ENCODE measurements at places on chromosomes 6 and 20. TPM values are rescaled to one million over a fixed set of nuclear protein-coding genes. Genes with fewer than 3 reads are reported as not detected.
A peak's percentile ranks its signal among the peaks of the same experiment; 100 is the strongest.

- no peak for DNase-seq
- H3K36me3 ChIP-seq: no peaks in the 10 kb centered on the region
- peaks cover 11% of the 10 kb centered on the region for H3K4me1 ChIP-seq
- no peaks in the 10 kb centered on the region for H3K27me3 ChIP-seq
- H3K27ac ChIP-seq: no peak overlapping the region
Measured at GRCh38 chr6:127299522-127300240, 33.0 kb downstream of the RNF146 start.

DNA sequence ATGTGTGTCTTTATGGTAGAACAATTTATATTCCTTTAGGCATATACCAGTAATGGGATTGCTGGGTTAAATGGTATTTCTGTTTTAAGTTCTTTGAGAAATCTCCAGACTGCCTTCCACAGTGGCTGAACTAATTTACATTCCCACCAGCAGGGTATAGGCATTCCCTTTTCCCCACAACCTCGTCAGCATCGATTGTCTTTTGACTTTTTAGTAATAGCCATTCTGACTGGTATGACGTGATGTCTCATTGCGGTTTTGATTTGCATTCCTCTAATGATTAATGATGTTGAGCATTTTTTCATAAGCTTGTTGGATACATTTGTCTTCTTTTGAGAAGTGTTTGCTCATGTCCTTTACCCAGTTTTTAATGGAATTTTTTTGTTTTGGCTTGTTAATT lies 5.3 kb upstream of the TASP1 start:
- H3K4me3 ChIP-seq: no peak overlapping the region
- no peak overlapping the region for H3K27ac ChIP-seq
- no peak for DNase-seq

GRCh38 chr6:113813142-113813541 lies 44.0 kb upstream of the MARCKS start:
- peak overlapping the region; percentile 32 for H3K27ac ChIP-seq
- H3K36me3 ChIP-seq: no peaks in the 10 kb centered on the region
- no peaks in the 10 kb centered on the region for H3K27me3 ChIP-seq
- H3K4me1 ChIP-seq: peaks cover 14% of the 10 kb centered on the region
- no peak overlapping the region for H3K4me3 ChIP-seq

DNA sequence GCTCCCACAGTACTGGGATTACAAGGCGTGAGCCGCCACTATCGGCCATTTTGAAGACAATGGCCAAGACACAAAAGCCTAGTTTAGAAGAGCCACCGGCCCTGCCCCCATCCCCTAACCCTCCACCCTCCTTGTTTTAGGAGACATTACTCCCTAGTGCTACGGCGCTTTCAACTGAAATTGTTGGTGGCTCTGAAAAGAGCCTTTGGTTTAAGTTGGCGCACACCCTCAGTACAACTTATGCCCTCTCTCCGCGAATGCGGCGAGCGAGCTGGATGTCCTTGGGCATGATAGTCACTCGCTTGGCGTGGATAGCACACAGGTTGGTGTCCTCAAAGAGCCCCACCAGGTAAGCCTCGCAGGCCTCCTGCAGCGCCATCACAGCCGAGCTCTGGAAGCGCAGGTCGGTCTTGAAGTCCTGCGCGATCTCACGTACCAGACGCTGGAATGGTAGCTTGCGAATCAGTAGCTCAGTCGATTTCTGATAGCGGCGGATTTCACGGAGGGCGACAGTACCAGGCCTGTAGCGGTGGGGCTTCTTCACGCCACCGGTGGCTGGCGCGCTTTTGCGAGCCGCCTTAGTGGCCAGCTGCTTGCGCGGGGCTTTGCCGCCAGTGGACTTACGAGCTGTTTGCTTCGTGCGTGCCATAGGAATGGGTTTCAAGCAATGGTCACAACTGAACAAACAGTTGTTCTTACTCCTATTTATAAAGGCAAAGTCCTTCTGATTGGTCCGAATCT lies 114.9 kb upstream of the BTN3A2 start:
- no peaks in the 10 kb centered on the region for H3K27me3 ChIP-seq
- DNase-seq: peak; percentile 71
- no peaks in the 10 kb centered on the region for H3K36me3 ChIP-seq
- peak overlapping the region; percentile 97 for H3K4me3 ChIP-seq

- H3K36me3 ChIP-seq: no peaks in the 10 kb centered on the region
- H3K27me3 ChIP-seq: peaks cover 52% of the 10 kb centered on the region
- no peak for DNase-seq
- H3K27ac ChIP-seq: no peak overlapping the region
- H3K4me3 ChIP-seq: no peak overlapping the region
- no peaks in the 10 kb centered on the region for H3K4me1 ChIP-seq
Measured at GRCh38 chr20:36317675-36318074, 11.5 kb downstream of the DLGAP4 start.

DNA sequence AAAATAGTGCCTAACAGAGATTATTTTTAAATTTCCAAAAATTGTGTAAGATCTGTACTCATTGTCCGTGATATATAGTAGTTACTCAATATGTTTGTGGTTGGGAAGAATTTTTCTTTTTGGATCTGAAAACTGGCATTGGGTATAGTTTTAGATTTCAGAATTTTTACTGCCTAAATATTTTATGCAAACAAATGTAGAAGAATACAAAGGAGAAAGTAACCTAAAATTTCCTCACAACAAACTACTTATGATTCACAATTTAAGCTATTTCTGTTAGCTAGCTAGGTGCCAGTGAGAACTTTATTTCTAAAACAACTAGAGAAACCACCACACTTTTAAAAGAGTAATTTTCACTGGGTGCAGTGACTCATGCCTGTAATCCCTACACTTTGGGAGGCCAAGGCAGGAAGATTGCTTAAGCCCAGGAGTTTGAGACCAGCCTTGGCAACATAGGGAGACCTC lies 38.8 kb downstream of the SESN1 start:
- no peaks in the 10 kb centered on the region for H3K36me3 ChIP-seq
- no peak overlapping the region for H3K4me3 ChIP-seq
- peaks cover 48% of the 10 kb centered on the region for H3K4me1 ChIP-seq

DNA sequence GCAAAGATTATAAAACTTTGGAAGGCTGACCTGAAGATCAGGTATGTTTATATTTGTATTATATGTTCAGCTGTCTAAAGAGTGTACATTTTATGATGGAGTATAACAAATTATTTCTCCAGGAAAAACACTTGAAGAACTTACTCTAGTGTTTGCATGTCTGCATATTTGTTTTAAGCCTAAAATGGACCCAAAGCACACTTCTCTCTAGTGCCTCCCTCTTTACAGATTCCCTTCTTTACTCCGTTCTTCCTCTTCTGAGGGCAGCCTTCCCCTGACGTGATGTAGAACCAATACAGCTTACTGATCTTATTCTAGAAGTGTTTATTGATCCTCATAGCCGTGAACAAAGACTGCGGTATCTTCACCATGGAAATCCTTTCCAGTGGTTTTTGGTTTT lies 13.9 kb downstream of the SUMO4 start:
- H3K27me3 ChIP-seq: no peaks in the 10 kb centered on the region
- no peaks in the 10 kb centered on the region for H3K36me3 ChIP-seq
- peak overlapping the region; percentile 29 for H3K27ac ChIP-seq
- no peak for DNase-seq

DNA sequence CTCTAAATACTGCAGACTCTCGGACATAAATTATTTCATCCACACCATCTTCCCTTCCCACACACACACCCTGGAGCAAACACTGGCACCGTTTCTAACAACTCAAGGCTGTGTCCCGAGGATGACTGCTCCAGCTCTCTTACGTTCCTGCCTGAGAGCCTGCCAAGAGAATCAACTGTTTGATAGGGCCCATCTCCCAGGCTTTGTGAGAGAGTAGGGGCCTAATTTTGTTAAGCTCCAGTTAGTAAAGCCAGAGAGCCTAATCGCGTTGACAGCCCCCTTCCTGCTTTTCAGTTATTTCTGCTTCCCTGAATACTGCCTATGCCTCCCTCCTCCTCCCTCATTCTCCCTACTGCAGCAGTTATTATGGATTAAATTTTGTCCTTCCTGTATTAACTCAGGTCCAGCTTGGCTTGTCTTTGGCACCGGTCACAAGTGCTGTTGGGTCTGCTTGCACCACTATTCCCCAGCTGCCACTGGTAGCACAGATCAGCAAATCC lies 118.1 kb upstream of the TMEM181 start:
- DNase-seq: no peak
- H3K4me1 ChIP-seq: peaks cover 6% of the 10 kb centered on the region
- no peak overlapping the region for H3K27ac ChIP-seq
- H3K4me3 ChIP-seq: no peak overlapping the region

- no peak for DNase-seq
- peaks cover 5% of the 10 kb centered on the region for H3K36me3 ChIP-seq
- H3K27ac ChIP-seq: no peak overlapping the region
- no peaks in the 10 kb centered on the region for H3K4me1 ChIP-seq
- H3K27me3 ChIP-seq: no peaks in the 10 kb centered on the region
- no peak overlapping the region for H3K4me3 ChIP-seq
Measured at GRCh38 chr6:48177786-48178185, 66.8 kb upstream of the PTCHD4 start.

- no peak for DNase-seq
- no peaks in the 10 kb centered on the region for H3K27me3 ChIP-seq
- peaks cover 12% of the 10 kb centered on the region for H3K36me3 ChIP-seq
- H3K27ac ChIP-seq: no peak overlapping the region
- peaks cover 32% of the 10 kb centered on the region for H3K4me1 ChIP-seq
Measured at GRCh38 chr6:42786525-42786985, 4.7 kb downstream of the BICRAL start.

DNA sequence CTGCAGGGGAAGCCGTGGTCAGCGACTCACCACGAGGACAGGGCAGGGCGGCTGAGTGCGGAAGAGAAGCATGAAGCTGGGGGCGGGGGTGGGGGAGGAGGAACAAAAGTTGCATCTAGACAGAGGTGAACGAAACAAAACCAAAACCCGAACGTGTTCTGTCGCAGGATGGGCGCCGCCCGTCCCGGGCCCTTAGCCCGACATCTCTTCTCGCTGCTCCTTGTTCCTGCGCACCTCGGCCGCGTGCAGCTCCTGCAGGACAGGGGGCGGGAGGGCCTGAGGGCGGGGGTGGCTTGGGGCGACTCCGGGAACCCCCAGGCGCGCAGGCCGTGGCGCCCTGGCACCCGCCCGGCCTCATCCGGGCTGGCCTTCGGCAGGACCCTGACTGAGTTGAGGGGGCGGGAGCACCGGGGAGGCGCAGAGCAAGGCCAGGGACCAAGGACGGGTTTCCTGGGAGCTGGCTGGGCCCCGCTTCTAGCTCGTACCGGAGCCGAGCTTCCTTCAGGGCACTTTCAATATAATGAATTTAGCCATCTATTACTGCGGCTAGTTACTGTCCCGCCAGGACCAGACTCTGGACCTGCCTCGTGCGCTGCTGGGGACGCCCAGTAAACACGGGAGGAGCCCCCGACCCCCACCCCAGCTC lies 12.0 kb downstream of the STMN3 start:
- H3K4me1 ChIP-seq: peaks cover 47% of the 10 kb centered on the region
- H3K4me3 ChIP-seq: peak overlapping the region; percentile 92
- H3K27ac ChIP-seq: peak overlapping the region; percentile 49
- H3K36me3 ChIP-seq: no peaks in the 10 kb centered on the region
- H3K27me3 ChIP-seq: no peaks in the 10 kb centered on the region

USP49 gene
- polyA plus RNA-seq: not detected

TSBP1 gene
- polyA plus RNA-seq: not detected

TRIM40 gene
- polyA plus RNA-seq: not detected

SCRT2 gene
- polyA plus RNA-seq: not detected

LPA gene
- not detected for polyA plus RNA-seq

RAET1G gene
- polyA plus RNA-seq: not detected

CHD6 gene
- 50.8 TPM for polyA plus RNA-seq

ANKRD66 gene
- polyA plus RNA-seq: not detected
